Inflammatory macrophage treated with lipopolysaccharide for 4 hours (primary cell): ENCODE measurements at places on chromosomes 4 and X.
A peak's percentile ranks its signal among the peaks of the same experiment; 100 is the strongest.

DNA sequence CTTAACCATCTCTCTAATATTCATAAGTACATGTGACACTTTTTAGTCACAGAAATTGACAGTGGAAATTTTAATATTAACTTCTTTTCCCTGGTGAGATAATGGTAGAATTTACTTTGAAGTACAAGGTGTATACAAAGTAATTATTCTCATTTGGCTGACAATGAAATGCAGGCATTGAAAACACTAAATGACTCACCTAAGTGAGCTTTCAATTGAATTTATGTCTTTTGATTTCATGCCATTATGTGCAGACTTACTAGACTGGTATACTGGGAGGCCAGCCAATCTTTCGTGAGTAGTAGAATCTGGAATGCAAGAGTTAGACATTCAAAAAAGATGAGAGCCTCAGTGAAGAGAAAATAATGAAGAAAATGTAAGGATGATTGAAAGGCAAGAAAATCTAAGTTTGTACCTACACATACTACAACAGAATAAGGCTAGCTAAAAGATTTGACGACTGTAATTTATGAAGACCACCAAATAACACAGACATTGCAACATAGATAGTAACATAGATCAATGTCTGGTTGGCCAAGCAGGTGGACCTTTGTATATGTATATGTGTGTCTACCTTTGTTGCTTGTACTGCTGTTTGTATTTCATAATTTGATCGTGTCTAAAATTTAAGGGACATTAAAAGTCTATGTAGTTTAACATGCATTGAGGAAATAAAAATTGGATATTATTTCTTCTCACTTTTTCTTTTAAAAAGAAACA, 459.7 kb downstream of the IL15 start:
- DNase-seq, result no peak

DNA sequence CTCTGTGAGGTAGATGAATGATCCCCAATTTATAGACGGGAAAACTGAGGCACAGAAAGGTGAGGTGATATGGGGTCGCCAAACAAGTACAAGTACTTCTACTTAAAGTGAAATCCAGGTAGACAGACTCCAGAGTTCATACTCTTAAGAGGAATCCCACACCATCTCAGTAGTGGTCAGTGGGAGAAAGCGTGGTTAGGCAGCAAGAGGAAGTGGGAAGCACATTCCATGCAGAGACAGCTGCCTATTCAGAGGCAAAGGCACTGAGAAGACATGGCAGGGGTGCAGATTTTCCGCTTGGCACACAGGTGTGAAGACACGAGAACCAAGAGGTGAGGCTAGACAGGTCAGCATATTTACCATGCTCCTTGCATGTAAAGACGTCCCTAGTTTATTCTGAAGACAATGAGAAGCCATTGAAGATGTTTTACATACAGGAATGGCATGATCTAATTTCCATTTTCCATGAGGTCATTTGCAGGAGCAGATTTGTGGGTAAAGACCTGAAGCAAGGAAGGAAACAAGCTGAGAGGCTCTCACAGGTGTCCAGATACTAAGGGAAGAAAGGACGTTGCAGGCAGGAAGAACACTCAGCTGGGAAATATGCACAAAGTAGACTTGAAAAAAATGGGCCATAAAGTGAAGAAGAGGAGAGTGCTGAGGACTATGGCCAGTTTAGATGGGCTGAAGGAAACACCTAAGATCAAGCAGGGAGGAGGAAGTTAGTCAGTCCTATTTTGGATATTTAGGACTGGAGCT, 17.3 kb upstream of the CLNK start:
- DNase-seq, result no peak

GRCh38 chrX:40068048-40068447, 29.7 kb downstream of the BCOR start:
- peak; percentile 7 for DNase-seq

GRCh38 chr4:96016634-96017299, 176.9 kb downstream of the PDHA2 start:
- peak; percentile 0 for DNase-seq

DNA sequence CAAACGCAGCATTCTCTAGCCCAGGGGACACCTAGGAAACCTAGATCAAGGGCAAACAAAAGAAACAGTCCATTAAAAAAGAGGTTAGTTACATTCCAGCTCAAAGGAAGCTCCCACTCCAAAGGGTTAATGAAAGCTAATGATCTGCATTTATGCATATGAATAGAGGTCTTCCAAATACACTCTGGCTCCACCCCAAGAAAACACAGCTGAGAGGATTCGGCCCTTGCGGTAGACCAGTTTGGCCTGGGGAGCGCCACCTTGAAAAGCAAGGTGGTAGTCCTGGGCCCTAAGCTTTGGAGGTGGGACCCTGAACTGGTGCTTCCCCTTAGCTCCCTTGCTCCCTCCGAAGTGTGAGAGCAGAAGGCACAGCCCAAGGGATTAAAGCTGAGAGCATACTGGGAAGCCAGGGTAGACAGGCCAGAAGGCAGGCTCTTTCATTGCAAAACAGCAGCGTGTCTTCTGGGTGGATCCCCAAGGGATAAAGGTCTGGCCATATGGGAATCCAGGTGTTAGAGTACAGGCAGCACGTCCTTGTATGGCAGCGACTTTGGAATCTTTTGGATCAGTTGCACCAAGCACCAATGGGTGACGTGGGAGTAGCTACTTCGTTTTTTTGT, 3.7 kb downstream of the GABRQ start:
- no peak for DNase-seq

DNA sequence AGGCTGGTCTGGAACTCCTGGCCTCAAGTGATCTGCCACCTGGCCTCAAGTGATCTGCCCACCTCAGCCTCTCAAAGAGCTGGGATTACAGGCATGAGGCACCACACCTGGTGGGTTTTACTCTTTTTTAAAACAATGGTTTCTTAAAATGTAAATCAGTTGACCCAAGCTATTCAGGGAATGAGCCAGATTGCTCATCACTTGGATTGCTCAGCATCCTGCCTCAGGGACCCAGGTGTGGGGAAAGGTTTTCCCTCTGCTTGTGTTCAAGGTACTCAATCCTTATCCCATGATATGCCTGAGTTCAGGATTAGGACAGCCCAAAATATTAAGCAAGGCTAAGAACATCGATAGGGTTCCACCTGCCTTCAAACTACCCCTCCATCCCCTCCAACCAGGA, 67.4 kb downstream of the CHRNA9 start:
- DNase-seq, result no peak

DNA sequence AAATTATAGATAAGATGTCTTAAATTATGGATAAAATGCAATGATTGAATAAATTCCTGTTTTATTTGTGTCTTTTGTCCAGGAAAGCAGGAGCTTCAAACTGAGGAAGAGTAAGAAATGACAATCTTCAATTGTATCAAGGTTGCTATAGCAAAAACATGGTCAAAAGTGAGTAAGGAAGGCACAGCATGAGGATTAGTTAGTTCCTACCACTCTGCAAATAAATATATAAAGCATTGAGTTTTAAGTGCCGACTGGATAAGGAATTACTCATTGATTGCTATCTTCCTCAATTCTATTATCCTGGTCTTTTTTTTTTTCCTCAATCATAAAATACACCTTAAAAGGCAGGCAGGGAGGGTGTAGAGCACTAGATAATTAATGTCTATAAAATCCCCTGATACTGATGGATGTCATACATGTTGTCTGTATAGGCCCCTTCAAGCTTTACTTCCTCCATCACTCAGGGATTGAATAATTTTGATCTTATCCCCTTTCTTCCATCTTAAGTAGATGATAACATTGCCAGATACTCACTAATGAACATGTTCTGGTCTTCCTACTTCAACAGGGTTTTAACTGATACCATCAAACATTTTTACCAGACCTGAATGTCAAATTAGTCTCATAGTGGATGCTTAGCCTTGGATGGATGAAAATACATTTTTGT, 86.6 kb downstream of the MID1 start:
- DNase-seq, result no peak

- no peak for DNase-seq
Observed at GRCh38 chrX:136130931-136131833, 16.2 kb upstream of the FHL1 start.

GRCh38 chr4:152970102-152970820, 34.1 kb downstream of the FHDC1 start:
- no peak for DNase-seq

- no peak for DNase-seq
Observed at GRCh38 chr4:140137671-140138070, 16.3 kb downstream of the MAML3 start.

GRCh38 chr4:135724421-135724820, 1522.8 kb upstream of the PABPC4L start:
- no peak for DNase-seq

- DNase-seq, result no peak
Observed at GRCh38 chrX:17919896-17920446, 58.9 kb upstream of the RAI2 start.

GRCh38 chr4:37561196-37561802, 124.9 kb downstream of the RELL1 start:
- DNase-seq, result no peak

- no peak for DNase-seq
Observed at GRCh38 chr4:137614491-137614890, 82.2 kb upstream of the PCDH18 start.

DNA sequence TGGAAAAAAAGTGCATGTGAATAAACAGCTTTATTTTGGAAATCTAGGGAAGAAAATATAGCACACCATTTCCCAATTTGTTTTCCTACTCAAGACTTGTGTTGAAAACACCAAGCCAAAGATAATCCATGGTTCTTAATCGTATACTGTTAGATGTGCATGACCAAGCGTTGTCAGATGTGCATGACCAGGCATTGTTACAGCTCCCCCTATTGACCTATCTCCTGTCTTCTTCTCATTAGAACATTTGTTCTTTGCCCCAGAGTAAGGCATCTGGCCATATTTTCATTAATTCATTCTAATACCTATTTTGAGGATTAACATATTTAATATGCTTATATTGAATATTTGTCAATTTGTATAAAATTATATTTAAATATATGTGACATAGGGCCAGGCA, 14.4 kb upstream of the VCX start:
- DNase-seq, result no peak
